LHCN-M2 (cell line): ENCODE measurements at places on chromosomes 4 and X. TPM values are rescaled to one million over a fixed set of nuclear protein-coding genes. Genes with fewer than 3 reads are reported as not detected.

TCEAL7 gene
- total RNA-seq, result 61.0 and 66.2 TPM in 2 replicates

FAM184B gene
- total RNA-seq, result not detected in 2 replicates

SOX3 gene
- total RNA-seq, result not detected in 2 replicates

CABS1 gene
- not detected in 2 replicates for total RNA-seq

CPE gene
- total RNA-seq, result 2.3 and 3.6 TPM in 2 replicates

PF4V1 gene
- not detected in 2 replicates for total RNA-seq

CCDC110 gene
- total RNA-seq, result 2.7 and 4.4 TPM in 2 replicates

SPANXA2 gene
- total RNA-seq, result not detected in 2 replicates

UGT2B11 gene
- not detected in 2 replicates for total RNA-seq

DNA sequence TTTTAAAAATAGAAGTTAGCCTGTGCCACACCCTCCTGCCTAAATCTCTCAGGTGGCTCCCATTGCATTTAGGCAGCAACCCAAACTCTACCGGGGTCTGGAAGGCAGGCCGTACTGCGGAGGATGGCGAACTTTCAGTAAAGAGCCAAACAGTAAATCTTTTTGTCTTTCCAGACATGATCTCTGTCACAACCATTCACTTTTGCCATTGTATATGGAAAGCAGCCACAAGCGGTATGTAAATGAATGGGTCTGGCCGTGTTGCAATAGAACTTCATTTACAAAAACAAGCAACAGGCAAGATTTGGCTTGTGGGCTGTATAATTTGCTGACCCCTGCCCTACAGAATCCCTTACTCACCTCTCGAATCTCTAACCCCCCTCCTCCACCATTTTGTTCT is 3.3 kb downstream of the RADX start:
- DNase-seq, result no peak

DNA sequence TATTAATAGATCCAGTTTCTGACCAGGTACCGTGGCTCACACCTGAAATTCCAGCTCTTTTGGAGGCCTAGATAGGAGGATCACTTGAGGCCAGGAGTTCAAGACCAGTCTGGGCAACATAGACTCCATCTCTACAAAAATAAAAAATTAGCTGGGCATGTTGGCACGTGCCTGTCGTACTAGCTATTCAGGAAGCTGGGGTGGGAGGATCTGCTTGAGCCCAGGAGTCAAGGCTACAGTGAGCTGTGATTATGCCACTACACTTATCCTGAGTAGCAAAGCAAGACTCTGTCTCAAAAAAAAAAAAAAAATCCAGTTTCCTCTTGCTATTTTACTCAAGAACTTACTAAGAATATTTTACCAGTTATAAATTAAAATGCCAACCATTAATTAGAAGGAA is 91.7 kb downstream of the SLC10A6 start:
- DNase-seq, result no peak

DNA sequence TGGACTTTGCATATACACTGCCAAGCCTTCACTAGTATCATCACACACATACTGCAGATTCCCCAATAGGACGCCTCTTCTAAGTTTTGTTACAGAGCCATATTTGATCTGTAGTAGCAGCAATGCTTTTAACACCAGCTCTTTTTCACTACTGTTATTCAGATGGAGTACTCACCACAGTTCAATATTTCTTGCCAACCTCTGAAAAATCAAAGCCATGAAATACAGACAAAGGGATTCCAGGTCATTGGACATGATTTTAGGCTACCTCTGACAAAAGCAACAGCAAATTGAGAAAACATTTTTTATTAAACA is 390.7 kb upstream of the ADGRL3 start:
- no peak for DNase-seq

GRCh38 chr4:148730766-148731165 is 288.6 kb upstream of the NR3C2 start:
- peak; percentile 10 for DNase-seq

- no peak for DNase-seq
These were observed 3.1 kb downstream of the KDM6A start for GRCh38 chrX:44876086-44876485.

DNA sequence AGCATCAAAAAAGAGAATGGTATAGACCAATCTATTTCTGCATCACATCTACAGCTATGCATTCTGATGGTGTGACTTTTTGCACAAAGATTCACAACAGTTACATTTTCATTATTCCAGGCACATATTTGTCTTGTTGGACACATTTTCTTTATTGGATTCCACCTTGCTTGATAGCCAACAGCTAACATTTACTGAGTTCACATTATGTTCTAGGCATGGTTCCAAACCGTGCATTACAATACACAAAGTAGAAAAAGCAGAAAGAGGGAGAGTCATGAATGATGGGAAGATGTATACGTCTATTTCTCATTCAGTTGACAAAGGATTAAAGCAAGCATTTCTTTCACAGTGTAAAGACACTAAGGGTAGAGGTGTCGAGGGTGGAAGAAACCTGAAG is 22.9 kb upstream of the CLGN start:
- no peak for DNase-seq

DNA sequence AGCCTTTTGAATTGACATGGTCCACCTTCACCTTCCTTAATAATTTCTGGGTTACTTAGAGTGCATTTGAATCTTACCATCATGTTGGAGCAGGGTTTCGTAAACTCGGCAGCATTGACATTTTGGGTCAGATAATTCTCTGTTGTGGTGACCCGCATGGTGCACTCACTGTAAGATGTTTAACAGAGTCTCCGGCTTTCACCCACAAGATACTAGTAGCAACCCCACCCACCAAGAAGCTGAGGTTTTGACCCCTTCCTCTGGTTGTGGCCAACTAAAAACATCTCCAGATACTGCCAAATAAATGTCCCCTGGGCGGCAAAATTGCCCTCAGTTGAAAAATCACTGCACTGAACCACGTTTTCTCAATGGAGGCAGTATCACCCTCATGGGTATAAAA is 62.7 kb downstream of the CHST7 start:
- DNase-seq, result no peak

GRCh38 chr4:17188125-17188524 is 289.7 kb upstream of the LDB2 start:
- no peak for DNase-seq

GRCh38 chr4:81179326-81179725 is 35.7 kb downstream of the PRKG2 start:
- DNase-seq, result no peak

- peak; percentile 66 for DNase-seq
These were observed 85.2 kb upstream of the LNX1 start for GRCh38 chr4:53676402-53676871.

DNA sequence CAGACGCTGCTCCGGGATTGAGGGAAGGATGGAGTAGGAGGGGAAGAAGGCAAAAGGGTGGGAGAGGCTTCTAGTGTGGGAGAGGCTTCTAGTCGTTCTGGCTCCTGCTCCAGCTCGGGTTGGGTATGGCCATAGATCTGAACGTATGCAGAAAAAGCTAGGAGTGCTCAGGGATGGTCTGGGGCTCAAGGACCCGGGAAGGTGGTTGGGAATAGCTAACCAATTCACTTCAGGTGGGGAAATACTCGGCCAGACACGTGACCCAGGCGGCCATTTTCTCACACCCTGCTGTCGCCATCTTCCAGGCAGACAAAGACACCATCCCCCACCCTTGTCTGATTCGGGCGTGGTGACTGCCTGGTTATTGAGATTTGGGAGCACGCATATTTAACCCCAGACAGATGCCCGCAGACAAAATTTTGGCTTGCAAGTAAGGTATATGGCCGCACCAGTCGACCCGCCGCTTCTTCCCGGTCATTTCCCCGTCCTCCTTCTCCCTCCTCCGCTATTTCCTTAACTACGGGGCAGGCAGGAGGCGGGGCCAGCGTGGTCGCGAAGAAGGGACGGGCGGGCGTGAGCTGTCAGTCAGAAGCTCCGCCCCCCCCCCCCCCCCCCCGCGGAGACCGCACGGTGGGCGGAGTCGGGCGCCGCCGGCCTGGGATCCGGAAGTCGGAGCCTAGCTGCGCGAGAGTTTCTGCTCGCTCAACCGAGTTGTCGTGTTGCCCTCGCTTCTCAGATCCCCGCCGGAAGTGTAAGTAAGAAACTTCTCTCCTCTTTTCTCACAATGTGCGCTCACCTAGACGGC is at the start of gene GNL3L:
TSS of gene GNL3L (plus strand) at position 668 of the 805 bp plus-strand sequence. CDS start 2,348 bp downstream, outside the sequence.
- peak; percentile 82 for DNase-seq

GRCh38 chrX:54043541-54044125 is 640 bp downstream of the PHF8 start:
- DNase-seq, result peak; percentile 10

DNA sequence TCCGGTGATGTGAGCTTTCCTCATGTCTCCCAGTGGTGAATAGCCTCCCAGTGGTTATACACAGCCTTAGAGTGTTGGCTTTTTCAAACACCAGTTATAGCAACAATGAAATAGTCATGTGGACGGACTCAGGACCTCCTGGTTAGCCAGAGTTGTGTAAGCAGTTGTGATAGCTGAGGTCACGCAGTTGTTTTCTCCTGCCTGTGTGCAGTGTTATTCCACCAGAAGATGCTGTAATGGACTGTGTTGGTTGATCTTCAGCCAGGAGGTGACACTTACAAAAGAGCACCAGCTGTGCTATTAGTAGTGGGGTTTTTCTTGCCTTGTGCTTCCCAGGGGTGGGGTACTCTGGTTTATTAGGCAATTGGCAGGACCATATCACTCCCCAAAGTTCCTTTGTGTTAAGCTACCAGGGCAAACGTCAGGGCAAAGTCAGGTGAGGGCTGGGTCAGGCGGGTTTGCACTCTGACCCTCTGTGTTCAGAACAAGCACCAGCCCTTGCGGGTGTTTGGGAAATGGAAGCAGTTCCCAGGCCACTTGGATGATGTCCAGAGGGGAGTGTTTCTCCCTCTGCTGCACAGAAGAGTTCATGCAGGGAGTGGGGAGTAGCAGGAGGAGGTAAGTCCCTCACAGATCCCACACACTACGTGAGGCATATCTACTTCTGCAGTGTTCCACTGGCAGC is 252.6 kb downstream of the TMEM47 start:
- DNase-seq, result peak; percentile 47

DNA sequence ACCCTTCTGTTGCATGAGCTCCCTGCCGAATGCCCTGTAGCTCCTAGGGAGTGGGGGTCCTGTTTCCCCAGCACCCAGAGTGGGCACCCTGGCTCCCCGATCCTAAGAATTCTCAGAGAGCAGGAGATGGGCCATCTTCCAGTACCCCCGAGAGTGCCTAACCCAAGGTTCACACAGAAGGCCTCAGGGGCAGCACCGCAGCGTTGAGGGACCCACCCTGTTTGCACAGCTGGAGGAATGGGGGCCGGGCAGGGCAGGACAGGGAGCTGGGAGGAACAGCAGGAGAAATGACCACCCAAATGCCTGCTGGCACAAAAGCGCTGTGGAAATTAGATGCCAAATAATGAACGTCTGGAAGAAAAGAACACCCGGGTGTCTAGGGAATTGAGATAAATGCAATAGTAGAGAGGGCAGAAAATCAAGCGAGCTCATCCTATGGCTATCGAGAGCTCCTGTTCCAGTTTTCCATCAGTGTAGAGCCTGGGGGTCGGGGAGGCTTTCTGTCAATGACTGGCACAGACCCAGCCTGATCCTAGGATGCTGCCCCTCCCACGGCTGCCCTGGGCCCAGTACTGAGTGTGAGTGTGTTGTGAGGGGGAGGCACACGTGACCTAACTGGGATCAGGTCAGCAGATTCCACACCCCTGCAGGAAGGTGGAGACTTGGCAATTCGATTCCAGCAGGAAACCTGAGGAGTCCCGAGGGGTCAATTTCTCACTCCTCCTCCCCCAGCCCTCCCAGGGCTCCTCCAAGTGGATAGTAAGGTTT is 25.7 kb downstream of the SEPTIN6 start:
- DNase-seq, result no peak

DNA sequence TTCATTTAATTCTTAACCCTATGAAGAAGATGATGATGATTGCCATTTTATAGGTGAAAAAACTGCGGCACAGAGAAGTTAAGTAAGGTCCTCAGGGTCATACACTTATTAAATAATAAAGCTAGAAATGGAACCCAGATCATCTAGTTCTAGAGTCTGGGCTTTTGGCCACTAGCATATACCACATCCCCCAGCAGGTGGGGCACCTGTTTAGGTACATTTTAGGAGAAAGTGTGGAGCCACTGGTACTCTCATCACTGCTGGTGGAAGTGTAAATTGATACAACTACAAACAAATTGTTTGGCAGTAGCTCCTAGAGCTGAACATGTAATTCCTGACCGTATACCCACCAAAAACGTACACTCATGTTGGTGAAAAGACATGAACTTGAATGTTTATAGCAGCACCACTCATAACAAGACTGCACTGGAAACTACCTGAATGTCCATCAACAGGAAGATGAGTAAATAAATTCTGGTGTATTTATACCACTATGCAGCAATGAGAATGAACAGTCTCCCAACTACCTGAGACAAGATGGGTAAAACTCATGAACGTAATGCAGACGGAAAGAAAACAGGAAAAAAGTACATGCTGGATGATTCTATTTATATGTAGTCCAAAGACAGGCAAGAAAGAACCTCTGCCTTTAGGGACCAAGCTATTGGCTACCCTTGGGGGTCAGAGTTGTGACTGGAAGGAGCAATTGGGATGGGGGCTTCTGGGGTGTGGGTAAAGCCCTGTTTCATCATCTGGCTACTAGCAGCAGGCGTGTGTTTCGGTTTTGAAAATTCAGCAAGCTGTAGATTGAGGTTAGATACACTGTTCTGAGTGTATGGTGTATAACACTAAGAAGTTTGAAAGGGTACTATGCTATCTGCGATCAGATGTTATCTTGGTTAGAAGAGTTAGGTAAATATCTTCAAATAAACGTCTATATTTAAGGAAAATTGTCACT is 72.3 kb upstream of the ADGRG2 start:
- no peak for DNase-seq

DNA sequence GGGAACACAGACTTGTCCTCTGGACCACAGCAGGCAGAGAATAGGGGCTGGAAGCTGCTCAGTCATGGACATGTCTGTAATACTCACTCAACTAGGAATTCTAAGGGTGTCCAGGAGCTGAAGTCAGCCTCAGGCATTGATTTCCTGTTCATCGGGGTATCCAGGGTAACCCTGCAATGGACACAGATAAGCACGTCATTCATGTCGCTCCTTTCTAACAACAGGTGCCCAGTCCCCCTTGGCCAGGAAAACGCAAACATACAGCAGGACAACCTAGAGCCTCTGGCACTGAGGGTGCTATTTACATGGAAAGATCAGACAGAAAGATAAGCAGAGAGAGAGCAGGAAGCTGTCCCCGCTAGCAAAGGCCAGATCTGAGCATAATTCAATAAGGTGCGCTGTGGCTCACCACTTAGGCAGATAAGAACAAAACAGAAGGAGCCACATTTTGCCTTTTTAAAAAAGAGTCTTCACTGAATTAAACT is 21.3 kb downstream of the QDPR start:
- DNase-seq, result no peak

GRCh38 chr4:8428288-8429097 is 12.0 kb downstream of the ACOX3 start:
- peak; percentile 87 for DNase-seq

DNA sequence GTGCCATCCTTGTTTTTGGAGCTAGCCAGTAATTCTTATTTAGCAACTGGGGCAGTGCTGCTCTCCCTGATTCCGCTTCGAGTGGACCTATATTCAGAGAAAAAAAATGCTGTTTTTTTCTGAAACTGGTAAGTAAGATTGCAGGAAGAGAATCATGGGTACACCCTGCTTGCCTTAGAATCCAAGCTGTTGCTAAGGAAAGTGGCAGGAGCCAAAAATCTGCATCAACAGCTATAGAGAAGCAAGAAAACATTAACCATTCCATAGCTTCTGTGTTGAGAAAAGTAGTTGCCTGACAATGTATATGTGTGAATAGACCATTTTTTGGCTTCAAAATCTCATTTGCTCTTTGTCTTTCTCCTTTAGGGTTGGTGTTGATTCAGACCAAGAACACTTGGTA is 44.5 kb downstream of the SLC9A6 start:
- DNase-seq, result no peak

- DNase-seq, result no peak
These were observed 190.4 kb downstream of the AR start for GRCh38 chrX:67734111-67734753.

- no peak for DNase-seq
These were observed 42.3 kb downstream of the NIPAL1 start for GRCh38 chr4:48058617-48059530.
